ENCODE measurements at places on chromosomes 7 and 10. TPM values are rescaled to one million over a fixed set of nuclear protein-coding genes. Genes with fewer than 3 reads are reported as not detected.

The AKR1D1 gene
- total RNA-seq, result not detected

The TLX1 gene
- total RNA-seq, result not detected

The DEPP1 gene
- total RNA-seq, result 3.7 TPM

The OR2A5 gene
- not detected for total RNA-seq

The POM121L12 gene
- not detected for total RNA-seq

The FBXL15 gene
- 9.6 TPM for total RNA-seq

The PTPRZ1 gene
- 17.7 TPM for total RNA-seq

The TUBAL3 gene
- total RNA-seq, result 0.36 TPM

The LIPM gene
- 0.34 TPM for total RNA-seq

The STRA8 gene
- total RNA-seq, result not detected

The LRRC4 gene
- total RNA-seq, result 1.4 TPM

The LRRC17 gene
- 0.28 TPM for total RNA-seq

The IGFBP3 gene
- 26.1 TPM for total RNA-seq

The MRC1 gene
- total RNA-seq, result not detected

The PRLHR gene
- total RNA-seq, result not detected

The SEPHS1 gene
- total RNA-seq, result 34.8 TPM

The CTBP2 gene
- total RNA-seq, result 110 TPM

The HOXA4 gene
- total RNA-seq, result not detected

The COBL gene
- total RNA-seq, result 0.34 TPM

The ZC3HAV1L gene
- total RNA-seq, result 19.4 TPM

The FOXI2 gene
- not detected for total RNA-seq

The CLRN3 gene
- total RNA-seq, result not detected

The TAS2R5 gene
- total RNA-seq, result 4.4 TPM

The SLC26A5 gene
- not detected for total RNA-seq

The ZRANB1 gene
- 33.5 TPM for total RNA-seq
